ENCODE measurements at places on chromosomes 13 and 19. TPM values are rescaled to one million over a fixed set of nuclear protein-coding genes. Genes with fewer than 3 reads are reported as not detected.

Gene ZNF382
- total RNA-seq, result 4.4 TPM

Gene ARRDC5
- total RNA-seq, result not detected

Gene ALKBH7
- total RNA-seq, result 28.8 TPM

Gene FBXW9
- total RNA-seq, result 11.4 TPM

Gene ZNF528
- total RNA-seq, result 7.8 TPM

Gene MBD3L1
- total RNA-seq, result not detected

Gene LILRA5
- total RNA-seq, result not detected

DNA sequence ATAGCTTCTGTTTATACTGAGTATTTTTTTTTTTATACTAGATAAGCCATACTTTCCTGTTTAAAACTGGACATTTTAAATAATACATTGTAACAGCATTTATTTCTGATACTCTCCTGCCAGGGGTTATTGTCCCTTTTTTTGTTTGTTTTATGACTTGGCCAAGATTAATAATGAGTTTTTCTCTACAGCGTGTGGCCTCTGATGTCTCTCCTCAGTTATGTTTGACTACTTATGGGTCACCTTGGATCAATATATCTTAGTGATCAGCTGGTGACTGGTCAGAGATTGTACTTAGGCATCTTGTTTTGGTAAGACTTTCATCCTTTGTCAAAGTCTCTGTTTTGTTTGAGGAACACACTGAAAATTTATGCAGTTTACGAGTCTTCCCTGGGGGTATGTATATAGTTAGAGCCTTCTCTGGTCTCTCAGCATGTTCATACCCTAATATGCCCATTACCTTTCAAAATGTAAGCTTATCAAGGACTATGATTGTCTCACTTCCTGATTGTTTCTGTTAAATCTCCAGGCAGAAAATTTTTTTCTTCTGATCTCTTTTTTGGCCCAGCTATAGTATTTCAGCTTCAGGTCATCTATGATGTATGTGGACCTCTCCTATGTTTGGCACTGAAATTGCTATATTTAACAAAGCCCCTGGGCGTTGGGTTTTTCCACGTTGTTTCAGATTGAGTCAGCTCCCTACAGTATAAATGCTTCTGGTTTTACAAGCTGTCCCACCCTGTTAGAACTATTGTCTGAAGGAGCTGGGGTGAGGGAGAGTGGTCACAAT lies 87.9 kb downstream of the URI1 start:
- peak; percentile 92 for DNase-seq

DNA sequence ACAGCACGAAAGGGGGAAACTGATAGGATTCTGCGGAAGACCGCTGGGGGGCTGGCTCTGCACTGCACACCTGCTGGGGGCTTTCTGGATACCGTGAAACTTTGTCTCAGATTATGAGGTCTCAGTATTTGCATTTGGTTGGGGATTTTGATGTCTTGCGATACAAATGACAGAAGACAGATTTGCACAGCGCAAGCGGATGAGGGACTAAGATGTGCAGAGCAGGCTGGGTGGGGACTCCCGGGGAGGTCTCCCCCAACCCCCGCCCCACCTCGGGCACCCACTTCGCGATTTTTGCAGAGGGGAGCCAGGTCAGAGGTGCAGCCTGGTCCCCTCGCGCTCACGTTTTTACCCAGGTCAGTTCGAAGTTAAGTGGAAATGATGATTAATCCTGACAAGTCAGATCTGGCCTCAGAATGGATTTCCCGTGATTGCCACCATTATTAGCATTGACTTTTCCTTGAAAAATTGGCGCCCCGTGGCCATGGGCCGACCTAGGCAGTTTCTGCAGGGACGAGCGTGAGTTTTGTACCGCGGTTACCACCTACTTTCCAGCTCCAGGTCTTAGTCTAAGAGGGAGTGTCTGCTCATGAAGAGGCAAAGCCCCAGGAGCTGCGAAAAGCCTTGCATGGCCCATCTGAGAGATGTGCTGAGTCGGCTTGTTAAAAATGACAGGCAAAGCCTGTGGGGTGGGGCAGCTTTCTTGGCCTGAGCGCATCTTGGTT lies 1.3 kb upstream of the GJB2 start:
- DNase-seq, result peak; percentile 68

DNA sequence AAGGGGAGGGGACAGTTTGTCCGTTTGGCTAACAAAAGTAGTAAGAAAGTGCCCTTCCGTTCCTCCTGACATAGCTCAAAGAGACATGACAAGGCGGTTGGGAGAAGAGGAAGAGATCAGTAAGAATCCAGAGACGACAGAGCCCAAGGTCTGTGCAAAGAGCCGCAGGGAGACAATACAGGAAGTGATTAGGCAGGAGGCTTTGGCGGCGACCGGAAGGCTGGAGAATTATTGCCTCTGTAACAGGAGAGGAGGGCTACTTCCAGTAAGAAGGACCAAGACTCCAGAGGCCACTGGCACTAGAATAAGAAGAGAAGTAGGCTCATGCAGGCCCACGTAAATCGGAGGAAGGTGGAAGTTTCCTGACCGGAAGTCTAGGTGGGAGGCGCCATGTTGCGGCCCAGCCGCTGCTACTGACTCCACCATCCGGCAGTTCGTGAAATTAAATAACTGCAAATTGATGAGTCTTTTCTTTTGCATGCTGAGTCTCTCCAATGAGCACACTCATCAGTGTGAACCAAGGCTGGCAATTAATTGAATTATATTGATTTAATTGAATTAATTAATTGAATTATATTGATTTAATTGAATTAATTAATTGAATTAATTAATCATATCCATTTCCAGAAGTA lies 9.9 kb downstream of the RFX2 start:
- DNase-seq, result no peak

- DNase-seq, result peak; percentile 35
Observed at GRCh38 chr19:11420429-11421370, 1.6 kb upstream of the RGL3 start.

DNA sequence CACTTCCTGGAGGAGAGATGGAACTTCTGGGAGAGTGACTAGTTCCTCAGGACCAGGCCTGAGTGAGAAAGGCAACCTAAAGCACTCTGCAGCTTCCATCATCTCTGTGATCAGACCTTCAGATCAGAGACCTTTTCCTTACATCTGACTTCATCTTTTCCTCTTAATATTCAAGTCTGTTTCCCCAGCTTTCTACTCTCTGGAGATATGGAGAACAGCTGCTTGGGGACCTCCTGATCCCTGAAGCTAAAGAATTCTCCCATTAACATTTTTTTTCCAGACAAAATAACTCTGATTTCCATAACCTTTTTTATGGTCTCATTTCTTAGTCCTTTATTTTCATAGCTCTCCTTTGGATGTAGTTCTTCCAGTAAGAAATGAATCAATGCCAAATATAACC lies 133.4 kb upstream of the FNDC3A start:
- DNase-seq, result no peak

DNA sequence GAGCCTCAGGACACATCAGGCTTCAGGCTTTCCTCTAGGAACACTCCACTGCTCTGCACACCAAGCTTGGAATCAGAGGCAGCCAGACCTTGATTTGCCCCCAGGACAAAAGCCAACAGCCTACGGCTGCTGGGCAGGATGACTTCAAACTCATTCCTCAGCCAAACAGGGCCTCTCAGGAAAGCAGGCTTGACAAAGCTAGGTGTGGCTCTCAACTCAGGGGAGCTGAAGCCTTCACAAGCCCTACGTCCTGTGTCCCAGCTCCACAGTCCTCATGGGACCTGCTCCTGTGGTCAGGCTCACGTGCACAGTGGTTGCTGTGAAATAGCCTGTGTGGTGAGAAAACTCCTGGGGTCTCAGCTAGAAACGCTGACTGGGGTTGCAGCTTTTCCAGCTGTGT lies 398.9 kb upstream of the ZNF507 start:
- no peak for DNase-seq

- DNase-seq, result no peak
Observed at GRCh38 chr19:50878851-50879250, 5.6 kb downstream of the KLK2 start.

GRCh38 chr13:47896546-47896945 lies 104.5 kb downstream of the SUCLA2 start:
- DNase-seq, result no peak

DNA sequence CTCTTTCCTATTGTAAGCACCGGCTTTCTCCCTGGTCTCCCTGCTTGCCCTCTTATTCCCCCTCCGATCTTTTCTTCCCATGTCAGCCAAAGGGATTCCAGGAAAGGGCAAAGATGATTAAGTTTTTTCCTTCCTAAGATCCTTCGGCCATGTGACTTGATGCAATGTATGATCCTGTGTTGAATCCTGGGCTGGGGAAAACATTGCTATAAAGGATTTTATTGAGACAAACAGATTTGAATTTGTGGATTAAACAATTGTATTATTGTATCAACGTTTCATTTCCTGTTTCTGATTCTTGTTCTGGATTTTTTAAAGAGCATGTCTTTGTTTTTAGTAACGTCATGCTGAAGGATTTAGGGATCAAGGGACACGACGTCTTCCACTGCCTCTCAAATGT lies 16.9 kb upstream of the ZNF541 start:
- DNase-seq, result no peak

DNA sequence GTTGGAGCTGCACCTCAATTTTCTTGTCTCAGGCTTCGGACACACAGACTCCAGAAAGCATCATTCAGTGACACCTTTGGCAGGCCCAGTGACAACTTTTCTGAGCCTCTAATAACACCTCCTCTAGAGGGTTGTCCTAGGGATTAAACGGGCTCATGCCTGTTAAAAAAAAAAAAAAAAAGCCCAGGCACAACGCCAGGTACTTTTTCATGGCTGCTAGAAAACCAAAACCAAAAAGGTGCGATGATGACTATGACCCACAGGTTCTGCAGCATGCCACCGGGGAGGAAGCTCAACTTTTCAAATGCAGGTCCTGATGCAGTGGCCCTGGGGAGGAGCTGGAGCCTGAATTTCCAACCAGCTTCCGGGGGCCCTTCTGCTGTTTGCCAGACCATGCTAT lies 184.2 kb downstream of the ABCC4 start:
- DNase-seq, result peak; percentile 59

- no peak for DNase-seq
Observed at GRCh38 chr13:40656358-40656757, 10.1 kb downstream of the FOXO1 start.

GRCh38 chr19:6271721-6272410 lies 7.9 kb downstream of the MLLT1 start:
- DNase-seq, result no peak

DNA sequence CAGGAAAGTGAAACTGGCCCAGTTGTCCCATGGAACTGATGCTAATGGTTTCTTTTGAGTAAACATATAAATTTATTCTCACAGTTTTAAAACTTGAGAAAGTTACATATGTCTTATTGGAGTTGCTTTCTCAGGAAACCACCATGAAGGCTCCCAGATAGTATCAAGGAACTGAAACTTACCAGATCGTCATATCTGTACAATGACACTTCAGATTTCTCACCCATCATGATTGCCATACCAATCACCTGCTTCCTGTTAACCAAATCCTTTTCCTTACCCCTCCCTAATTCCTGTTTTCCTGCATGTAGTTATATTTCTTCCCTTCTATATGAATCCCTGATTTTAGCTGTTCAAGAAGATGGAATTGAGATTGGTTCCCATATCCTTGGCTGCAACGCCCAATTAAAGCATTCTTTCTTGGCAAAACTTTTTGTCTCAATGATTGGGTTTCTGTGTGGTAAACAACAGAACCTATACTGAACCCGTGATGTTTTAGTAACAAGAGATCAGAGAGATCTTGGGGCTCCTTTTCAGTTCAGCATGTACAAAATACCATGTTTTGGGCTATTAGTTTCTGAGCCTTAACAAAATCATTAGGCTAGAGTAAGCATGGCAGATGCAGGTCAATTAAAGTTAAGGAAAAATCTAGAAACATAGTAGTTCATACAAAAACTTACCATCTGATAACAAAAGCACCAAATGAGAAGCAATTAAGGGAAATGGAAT lies 781.3 kb upstream of the MIR17HG start:
- no peak for DNase-seq

DNA sequence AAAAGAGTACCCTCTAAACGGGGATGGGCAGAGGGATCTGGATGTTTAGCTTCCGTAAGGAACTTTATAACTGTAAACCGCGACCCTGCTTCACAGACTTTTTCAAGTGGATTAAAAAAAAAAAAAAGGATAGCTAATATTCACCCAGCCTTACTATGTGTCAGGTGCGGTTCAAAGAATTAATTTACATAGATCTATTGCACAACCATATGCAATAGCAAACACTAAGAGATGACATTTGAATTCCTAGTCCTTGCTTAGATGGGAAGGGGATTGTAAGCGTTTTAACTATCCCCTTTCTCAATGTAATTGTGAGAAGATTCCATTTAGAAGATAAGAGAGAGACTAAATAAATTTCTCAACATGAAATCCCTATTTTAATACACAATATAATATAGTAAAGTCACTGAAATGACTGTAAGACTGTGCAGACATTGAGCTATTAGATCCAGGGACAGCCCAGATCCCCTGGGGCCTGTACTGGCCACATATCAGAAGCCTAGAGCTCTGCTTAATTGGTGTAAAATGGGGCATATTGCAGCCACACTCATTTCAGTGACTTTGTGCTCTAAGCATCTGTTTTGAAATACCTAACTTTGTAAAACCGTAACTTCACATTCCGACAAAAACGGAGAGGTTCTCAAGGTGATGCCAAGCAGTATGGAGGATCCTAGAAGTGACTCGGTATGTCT lies 13.6 kb downstream of the LATS2 start:
- no peak for DNase-seq

DNA sequence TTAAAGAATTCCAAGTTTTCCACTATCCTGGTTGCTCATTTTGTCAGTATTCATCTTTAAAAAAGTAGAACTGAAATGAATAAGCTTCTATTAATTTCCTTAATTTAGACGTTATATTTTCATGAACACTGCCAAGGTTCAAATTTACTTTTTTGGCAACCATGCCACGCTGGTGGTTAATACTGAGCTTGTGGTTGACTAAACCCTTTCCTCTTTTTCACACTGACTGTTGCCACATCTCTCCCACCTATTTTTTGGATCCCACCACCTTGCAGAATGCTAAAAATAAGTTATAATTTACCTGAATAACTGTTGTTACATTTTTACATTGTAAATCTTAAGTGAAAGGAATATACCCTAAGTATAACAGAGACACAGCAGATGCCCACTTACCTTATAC lies 45.0 kb downstream of the FLT3 start:
- no peak for DNase-seq

DNA sequence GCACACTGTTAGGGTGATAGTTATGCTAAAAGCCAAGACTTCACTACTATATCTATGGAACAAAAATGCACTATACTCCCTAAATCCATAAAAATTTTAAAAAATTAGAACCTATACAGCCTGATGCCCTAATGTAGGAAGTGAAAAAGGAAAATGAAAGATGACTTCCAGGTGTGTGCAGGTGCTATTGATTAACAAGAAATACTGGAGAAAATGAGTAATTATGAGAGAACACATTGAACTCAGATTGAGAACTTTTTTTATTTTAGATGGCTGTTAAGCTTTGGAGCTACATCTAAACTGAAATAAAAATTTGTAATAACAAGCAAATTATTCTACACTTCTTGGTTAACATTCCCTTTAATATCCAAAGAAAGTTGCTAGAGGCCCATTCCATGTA lies 1015.7 kb downstream of the PCDH9 start:
- no peak for DNase-seq

GRCh38 chr13:98004107-98004506 lies 50.6 kb downstream of the IPO5 start:
- DNase-seq, result no peak

GRCh38 chr13:26762745-26763345 lies 2.3 kb upstream of the GPR12 start:
- no peak for DNase-seq

- peak; percentile 20 for DNase-seq
Observed at GRCh38 chr19:13060964-13061927, 41.4 kb downstream of the LYL1 start.
